GM23248 (cell line): ENCODE measurements at places on chromosomes 7 and 10. TPM values are rescaled to one million over a fixed set of nuclear protein-coding genes. Genes with fewer than 3 reads are reported as not detected.
A peak's percentile ranks its signal among the peaks of the same experiment; 100 is the strongest.

DNA sequence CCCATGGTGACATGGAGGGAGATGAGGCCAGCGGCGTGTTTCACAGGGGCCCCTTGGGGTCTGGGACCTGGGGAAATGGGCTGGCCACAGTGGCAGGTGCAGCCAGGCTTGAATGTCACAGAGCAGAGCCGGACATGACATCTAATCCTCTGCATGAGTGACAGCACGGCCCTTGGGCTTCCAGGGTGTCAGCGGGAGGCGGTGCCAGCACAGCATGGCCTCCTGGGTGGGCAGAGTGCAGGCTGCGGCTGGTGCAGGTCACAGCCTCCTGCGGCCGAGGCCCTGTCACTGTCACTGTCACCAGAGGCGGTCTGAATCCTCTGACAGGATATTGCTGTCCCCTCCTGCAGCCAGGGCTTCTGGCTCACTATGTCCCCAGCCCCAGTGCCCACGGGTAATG, 18.2 kb downstream of the BHLHA15 start:
- DNase-seq = no peak
- no peak overlapping the region for H3K27ac ChIP-seq
- H3K27me3 ChIP-seq = no peaks in the 10 kb centered on the region
- no peak overlapping the region for H3K4me3 ChIP-seq
- H3K4me1 ChIP-seq = no peaks in the 10 kb centered on the region

DNA sequence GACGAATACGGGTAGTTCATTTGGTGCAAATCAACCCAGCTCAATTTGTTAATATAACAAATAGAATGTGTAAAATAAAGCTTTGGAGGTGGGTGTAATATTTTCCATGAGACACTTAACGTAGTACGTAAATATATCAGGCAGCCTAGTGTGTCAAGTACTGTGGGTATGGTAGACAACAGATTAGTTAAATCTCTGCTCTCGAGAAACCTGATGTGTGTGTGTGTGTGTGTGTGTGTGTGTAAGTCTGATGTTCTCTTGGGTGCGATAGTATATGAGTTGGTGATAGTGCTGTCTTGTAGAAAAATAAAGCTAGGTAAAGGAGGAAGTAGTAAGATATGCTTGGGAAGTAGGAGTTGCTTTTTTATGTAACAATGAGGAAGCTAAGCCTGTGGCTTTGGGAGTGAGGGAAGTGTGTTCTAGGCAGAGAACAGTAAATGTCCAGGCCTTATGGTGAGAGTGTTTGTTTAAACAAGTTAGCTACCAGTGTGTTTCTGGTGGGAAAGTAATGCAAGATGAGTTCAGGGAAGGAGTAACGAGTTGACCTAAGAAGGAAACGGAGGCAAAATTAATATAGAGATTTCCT, 26.1 kb downstream of the WAC start:
- H3K27ac ChIP-seq = no peak overlapping the region
- no peaks in the 10 kb centered on the region for H3K27me3 ChIP-seq
- H3K4me1 ChIP-seq = 0 out of 2 replicates have a peak, but pooled peaks cover 4% of the 10 kb centered on the region
- no peak overlapping the region for H3K4me3 ChIP-seq
- no peak for DNase-seq

DNA sequence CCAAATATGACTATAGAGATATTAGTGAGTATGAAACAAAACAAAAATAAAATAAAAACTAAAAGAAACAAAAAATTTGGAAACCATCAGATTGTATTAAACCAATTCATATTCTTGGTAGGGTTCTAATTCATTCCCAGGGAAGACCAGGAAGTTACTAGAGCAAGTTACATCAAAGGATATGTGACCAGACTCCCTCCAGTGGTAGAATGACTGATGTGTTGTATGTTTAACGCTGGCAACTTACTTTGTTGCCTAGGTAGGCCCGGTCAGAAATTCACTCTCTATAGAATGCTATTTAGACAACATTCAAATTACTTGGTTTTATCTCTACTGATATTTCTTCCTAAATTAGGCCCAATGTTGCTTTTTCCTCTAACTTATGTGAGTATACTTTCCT, 5.2 kb downstream of the PHYHIPL start:
- no peak overlapping the region for H3K4me3 ChIP-seq
- H3K27me3 ChIP-seq = no peaks in the 10 kb centered on the region; the same call in 1 of the 2 replicates
- peak; percentile 67 for DNase-seq
- H3K36me3 ChIP-seq = no peaks in the 10 kb centered on the region
- H3K4me1 ChIP-seq = no peaks in the 10 kb centered on the region

Gene AGAP9
- 3.0 and 3.7 TPM in 2 replicates for total RNA-seq

DNA sequence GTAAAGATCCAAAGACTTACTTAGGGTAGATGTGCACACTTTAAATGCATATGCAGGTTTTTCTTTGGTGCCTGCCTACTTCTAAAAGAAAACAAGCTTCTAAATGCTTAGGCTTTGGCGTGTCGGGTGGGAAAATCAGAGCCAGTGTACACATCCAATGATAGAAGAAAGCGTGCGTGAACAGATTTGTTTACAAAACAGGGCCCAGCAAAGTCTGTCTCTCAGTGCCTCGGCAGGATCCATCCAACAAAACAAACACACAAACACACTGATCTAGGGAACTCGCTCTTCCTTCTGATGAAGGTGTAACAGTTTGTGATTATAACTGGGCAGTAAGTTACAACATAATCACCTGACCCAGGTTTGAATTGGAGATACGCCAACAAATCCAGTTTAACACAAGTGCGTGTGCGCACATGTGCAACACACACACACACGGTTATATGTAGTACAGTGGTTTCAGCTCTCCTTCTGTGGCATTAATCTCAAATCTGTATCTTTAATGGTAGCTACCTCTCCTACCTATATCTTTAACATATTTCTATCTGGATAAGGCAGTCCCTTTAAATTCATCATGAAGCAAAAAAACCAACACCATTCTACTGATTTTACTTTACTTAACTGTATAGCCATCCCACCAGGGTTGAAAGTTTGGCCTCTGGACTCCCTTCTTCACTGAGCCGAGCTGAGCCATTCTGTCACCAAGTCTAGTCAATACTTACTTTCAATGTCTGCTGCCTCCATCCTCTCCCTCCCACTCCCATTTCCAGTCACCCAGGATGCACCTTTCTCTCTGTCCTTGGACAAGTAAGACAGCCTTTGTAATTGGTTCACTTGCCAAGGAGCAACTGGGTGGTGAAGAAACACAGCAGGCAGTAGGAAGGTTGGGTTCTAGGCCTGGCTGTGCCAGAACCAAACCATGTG, 184.4 kb upstream of the KLF14 start:
- H3K4me3 ChIP-seq = peak overlapping the region; percentile 49
- H3K36me3 ChIP-seq = peaks cover 18% of the 10 kb centered on the region
- DNase-seq = no peak
- H3K4me1 ChIP-seq = peaks cover 95% of the 10 kb centered on the region
- peak overlapping the region; percentile 98 for H3K27ac ChIP-seq

Gene ITGA8
- 0.32 TPM in 1 of 2 replicates, not detected in the other for total RNA-seq

DNA sequence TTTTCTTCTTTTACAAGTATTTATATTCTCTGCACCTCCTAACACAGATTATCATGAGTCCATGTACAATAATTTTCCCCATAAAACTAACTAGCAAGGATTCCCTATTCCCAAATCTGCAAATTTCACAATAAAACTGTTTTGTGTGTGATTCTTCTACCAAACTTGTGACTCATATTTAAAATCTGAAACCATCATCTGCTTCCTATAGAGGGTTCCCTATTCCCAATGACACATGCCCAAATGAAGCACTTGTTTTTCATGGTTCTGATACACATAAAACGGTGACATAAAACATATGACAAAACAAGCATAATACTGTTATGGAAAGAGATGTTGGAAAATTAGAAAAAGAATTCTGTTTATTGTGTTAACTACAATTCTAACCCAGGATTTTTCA, 657.6 kb downstream of the PARD3 start:
- H3K36me3 ChIP-seq = no peaks in the 10 kb centered on the region
- no peaks in the 10 kb centered on the region for H3K27me3 ChIP-seq
- peak; percentile 70 for DNase-seq
- peaks cover 17% of the 10 kb centered on the region for H3K4me1 ChIP-seq
- H3K4me3 ChIP-seq = no peak overlapping the region; the same call in 1 of the 2 replicates
